ENCODE measurements at places on chromosomes 1 and 21.

DNA sequence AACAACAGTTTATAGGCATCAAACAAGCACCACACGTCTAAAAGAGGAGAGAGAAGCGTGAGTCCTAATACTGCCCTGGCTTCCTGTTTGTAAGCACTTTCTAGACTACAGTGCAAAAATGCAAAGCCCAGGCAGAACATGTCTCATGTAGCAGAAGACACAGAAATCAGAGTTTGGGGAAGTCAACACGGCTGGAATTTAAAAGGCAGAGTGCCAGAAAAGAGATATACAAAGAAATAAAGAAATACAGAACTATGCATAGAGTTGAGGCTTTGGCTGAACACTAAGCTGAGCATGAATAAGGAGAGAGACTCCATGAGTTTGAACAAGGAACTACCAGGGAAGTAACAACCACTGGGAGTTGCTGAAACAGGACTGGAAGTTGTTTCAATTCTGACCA, 566.6 kb upstream of the NR5A2 start:
- DNase-seq: peak; percentile 8

- DNase-seq: no peak
These were observed 54.8 kb downstream of the NGF start for GRCh38 chr1:115283249-115283648.

- no peak for DNase-seq
These were observed 178.0 kb downstream of the HHAT start for GRCh38 chr1:210506689-210507088.

DNA sequence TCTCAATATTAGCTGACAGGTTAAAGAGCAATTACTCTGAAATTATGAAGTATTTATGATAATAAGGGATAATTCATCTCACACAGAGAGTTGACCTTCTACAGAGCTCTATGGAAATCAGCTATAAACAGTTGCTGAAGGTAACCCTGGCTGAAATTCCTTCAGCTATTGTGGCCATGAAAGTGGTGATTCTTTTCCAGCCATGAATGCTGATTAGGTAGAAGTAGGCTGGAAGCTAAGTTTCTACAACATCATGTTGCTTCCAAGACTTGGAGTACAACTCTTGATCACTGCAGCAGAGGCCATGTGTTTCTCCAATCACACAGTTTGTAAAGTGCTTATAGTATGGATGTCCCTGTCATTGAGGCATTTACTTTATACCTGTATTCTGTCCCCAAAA, 2128.9 kb downstream of the MRPL39 start:
- no peak for DNase-seq

- no peak for DNase-seq
These were observed 76.7 kb downstream of the SLC35F3 start for GRCh38 chr1:233981042-233981675.

DNA sequence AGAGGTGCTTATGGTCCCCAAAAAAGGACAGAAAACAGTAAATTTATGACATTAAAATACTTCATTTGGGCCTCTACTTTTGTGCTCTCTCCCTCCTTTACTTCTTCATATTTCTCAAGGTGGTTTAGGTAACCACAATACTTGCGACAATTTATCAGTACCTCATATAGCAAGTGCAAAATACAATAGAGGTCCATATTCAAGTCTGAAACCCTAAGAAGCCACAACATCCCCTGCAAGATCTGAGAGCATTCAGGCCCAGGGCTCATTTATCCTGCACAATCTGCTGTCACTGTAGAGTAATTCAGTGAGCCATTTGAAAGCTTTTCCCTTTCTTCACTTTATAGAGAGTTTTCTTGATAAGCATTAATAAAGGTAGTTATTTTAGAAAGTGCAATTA, 24.2 kb upstream of the ATP6V1G3 start:
- DNase-seq: no peak

DNA sequence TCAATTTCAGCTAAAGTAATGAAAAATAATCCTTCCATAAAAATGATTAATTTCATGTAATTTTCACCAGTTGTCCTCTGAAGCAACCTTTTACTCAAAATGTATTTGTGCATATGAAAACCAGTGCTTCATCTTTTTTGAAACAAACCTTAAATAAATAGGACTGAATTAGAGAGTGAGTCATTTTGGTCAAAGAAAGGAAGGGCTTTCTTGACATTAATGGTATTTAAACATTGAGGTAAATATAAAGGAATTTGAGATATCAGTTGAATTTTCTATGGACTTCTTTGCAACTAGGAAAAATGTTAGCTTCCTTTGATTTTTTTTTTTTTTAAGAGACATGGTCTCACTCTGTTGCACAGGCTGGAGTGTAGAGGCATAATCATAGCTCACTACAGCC, 38.7 kb downstream of the SNX7 start:
- peak; percentile 18 for DNase-seq

DNA sequence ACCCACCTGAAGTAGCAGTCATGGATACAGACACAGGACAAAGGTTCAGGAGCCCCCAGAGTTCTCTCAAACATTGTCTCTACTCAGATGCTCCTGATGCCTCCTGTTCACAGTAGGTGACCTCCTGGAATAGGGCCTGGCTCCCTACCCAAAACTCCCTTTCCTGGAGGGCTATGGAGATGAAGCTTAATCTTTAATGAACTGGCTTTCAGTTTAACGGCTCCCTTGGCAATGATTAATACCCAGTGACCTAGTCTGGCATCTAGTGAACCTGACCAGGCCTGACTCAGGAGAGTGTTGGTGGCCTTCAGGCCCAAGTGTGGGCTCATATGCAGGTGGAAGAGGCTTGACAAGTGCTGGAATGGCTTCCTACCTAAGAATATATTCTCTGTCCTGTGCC, 65.2 kb upstream of the TRABD2B start:
- DNase-seq: no peak

- no peak for DNase-seq
These were observed 15.5 kb upstream of the DISC1 start for GRCh38 chr1:231611111-231611510.

GRCh38 chr1:199914546-199914945, 113.0 kb upstream of the NR5A2 start:
- no peak for DNase-seq

DNA sequence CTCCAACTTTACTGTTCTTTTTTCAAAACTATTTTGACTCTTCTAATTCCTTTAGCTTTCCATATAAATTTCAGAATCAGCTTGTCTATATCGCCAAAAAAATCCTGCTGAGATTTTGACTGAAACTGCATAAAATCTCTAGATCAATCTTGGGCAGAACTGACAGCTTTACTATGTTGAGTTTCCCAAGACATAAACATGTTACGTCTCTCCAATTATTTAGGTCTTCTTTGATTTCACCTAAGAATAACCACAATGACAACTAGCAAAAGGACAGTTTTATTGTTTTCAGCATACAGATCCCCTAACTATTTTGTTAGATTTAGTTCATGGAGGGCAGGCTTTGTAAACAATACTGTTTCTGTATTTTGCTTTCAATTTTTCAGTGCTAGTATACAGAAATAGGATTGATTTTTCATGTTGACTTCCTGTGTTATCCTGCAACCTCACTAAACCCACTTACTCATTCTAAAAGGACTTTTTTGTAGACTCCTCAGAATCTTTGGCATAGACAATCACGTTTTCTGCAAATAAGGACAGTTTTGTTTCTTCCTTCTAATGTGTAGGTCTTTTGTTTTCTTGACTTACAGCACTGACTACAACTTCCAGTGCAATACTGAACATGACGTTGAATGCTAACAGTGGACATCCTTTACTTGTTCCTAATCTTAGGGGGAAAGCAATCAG, 63.4 kb downstream of the NPHP4 start:
- DNase-seq: no peak

- peak; percentile 13 for DNase-seq
These were observed 45.0 kb upstream of the DAB1 start for GRCh38 chr1:57468641-57469523.

DNA sequence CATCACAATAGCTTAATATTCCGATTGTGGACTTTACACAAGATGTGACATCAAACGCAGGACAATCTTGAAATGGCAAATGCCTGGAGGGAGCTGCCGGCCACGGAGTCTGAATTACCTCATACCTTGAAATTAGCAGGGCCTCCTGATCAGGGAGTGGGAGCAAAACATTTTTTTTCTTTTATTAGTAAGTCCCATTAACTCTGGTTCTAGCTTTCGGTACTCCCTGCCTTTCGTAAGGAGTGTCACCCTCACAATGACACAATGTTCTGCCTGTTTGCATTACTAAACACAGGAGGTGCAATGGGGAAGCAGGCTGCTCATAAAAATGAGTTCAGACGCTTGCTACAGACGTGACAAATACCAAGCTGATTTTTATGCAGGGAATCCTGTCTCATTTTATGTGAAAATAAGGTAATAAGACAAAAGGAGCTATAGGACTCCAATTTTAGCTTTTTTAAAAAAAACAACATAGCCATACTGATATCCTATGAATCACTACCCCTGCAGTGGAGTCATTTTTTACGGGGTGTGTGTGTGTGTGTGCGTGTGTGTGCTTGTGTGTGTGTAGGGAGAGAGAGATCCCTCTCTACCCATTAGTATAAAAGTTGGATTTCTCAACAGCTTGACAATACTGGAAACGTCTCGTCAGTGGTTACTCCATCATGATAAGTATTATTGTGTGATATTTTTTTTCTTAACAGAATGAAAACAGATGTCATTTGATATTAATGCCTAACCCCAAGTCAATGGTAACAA, 205.1 kb upstream of the RUNX1 start:
- peak; percentile 72 for DNase-seq

- no peak for DNase-seq
These were observed 65.2 kb upstream of the DIP2A start for GRCh38 chr21:46393451-46393940.

- DNase-seq: no peak
These were observed 198.6 kb downstream of the GRIK3 start for GRCh38 chr1:36835696-36836095.

GRCh38 chr1:164875518-164875917, 316.5 kb downstream of the PBX1 start:
- no peak for DNase-seq

DNA sequence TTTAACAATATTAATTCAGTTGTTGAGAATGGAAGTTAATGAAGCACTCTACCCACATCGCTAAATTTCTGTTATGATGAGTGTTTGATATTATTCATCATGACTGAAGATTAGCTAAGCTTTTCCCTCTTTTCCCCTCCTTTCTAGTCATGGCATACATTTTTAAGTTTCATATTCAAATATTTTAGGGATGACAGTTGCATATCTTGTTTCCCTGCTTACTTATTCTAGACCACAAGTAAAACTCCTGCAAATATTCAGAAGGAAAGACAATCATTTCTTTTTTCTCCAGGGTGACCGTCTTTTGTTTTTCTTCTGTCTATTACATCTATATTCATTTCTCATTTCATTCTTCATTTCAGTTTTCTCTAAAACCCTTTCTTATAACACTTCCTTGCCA, 906.0 kb downstream of the ADGRL2 start:
- no peak for DNase-seq

DNA sequence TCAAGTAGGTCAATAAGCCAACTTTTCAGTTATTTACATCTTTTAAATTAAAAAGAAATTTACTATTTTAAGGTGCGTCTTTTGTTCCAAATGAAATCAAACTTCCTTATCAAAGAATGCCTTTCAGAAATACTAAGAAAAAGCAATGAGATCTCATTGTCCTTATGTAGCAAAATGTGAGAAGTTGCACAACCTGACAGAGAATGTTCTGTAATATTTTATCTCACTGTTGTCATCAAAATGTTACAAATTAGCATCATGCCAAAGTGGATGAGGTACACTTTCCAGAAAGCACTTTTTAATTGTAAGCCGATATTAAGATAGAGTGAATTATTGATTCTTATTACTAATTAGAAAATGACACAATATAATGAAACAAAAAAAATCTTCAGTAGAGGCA, 50.4 kb downstream of the KCNT2 start:
- no peak for DNase-seq

DNA sequence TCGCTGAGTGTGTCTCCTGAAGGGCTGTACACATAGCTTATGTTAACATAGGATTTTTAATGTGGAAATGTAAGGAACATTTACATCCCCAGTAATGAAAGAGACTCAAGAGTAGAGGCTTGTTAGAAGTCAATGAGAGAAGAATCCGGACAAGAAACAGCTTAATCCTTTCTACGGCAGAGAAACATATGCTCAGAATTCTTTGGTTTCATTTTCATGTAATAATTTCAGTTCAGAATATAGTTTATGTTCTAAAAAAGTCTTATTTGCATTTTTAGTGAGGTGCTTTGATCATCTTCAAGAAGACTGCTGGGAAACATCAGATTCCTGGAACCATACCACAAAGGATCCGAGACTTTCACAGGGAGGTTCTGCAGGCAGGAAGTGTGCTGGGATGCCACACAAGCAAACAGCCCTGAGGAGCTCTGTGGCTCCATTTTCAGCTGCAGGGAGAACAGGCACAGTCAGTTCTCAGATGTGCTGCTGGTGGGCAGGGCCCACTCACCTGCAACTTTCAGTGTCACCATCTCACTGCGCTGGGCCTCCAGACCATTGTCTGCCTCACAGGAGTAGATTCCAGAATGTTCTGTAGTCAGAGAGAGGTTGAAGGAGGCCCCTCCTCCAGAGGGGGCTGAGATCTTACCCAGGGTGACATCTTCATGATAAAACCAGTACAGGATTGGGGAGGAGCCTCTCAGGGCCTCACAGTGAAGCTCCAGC, 28.4 kb downstream of the FCRL5 start:
- no peak for DNase-seq

GRCh38 chr1:204293605-204294337, 66.0 kb downstream of the PLEKHA6 start:
- no peak for DNase-seq

- DNase-seq: no peak
These were observed 172.7 kb downstream of the BRINP2 start for GRCh38 chr1:177343445-177343844.

DNA sequence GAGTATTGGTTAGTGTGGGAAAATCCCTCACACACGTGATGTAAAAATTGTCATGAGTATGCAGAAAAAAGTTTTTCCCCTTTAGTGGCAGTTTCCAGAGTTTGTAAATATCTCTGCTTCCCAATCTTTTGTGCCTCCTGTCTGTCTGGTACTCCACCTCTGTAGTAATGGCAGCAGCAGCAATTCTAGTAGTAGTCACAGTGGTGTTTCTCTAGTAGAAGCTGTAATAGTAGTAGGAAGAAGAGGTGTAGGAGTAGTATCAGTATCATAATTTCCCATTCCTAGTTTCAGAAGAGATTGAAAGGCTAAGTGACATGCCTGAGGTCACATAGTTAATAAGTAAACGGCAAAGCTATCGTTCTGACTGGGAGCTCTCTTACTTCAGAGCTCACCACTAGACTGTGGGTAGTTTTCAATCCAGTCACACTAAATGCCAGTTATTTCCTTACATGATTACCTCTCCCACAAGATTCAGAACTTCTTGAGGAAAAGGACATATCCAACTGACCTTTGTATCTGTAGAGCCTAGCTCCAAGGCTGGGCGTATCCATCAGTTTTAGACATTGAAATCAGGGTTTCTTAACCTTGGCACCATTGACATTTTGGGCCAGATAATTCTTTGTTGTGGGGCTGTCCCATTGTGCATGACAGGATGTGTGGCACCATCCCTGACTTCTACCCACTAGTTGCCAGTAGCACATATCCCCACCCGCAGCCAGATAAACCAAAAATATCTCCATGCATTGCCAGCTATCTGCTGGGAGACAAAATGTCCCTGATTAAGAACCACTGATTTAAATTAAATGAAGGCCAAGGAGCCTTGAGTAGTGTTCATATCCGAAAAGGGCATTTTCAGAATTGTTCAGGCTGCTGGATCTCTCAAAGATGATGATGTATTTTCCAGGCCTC, 135.9 kb downstream of the FGGY start:
- DNase-seq: no peak

GRCh38 chr1:91877574-91878208, 8.3 kb downstream of the TGFBR3 start:
- no peak for DNase-seq

Measured in EL (cell line).